Esophagus muscularis mucosa (tissue), 4 donors: ENCODE measurements at places on chromosomes 16 and 17.

DNA sequence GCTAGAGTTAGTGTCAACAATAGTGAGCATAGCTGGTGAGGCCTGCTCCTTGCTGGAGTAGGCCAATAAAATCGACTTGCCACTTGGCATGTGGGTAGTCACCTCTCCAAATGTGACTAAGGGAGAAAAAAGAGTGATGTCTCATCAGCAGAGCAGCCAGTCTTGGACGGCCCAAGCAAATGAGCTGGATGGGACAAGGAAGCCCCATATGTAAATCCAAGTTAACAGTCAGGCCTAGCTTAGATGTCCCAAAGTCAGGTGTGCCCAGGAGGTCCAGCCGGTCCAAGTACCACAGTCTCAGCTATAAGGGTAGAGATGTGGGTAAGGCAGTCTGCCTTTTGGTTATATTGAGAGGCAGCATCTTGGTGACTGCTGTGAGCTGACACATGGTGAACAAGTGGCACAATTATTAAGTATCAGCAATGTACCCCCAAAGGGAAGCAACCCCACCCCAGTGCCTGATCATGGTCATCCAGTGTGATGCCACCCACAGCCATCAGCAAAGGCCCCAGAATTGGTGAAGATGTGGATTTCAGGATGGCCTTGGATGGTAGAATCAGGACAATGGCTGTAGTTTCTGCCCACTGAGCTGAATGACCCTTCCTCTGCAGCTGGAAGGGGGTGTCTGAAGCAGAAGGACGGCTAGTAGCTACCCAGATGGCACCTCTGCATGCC is 83.4 kb downstream of the TNFRSF13B start:
- no peaks in the 10 kb centered on the region for H3K4me1 ChIP-seq
- peak; percentile 77 for DNase-seq
- H3K27ac ChIP-seq, result no peak overlapping the region
- H3K4me3 ChIP-seq, result no peak overlapping the region
- no peaks in the 10 kb centered on the region for H3K36me3 ChIP-seq
- H3K27me3 ChIP-seq, result no peaks in the 10 kb centered on the region

- DNase-seq, result no peak
- no peaks in the 10 kb centered on the region for H3K36me3 ChIP-seq
- H3K4me1 ChIP-seq, result no peaks in the 10 kb centered on the region
These were observed 187.9 kb downstream of the KCNJ2 start for GRCh38 chr17:70357190-70357589.

DNA sequence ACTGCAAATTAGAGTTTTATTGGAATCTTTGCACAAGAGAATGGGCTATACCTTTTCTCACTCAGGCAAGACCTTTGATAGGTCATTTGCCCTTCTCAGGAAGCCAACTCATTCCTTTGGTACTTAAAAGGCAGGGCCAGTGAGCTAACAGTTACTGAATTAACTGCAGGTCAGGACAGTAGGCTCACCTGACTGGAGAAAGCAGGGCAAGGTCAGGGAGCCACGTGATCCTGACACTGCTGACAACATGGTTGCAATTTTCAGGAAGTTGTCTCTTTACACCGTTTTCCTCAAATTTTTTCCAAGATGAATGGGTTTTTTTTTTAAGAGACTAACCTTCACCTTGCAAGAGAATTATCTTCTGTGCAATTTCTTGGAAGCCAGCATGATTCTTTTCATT is 21.1 kb downstream of the CPSF4L start:
- H3K27me3 ChIP-seq, result no peaks in the 10 kb centered on the region
- peaks cover 6% of the 10 kb centered on the region for H3K36me3 ChIP-seq
- H3K27ac ChIP-seq, result no peak overlapping the region
- no peak overlapping the region for H3K4me3 ChIP-seq
- H3K4me1 ChIP-seq, result peaks cover 17% of the 10 kb centered on the region

GRCh38 chr17:42797067-42798007 is 1.2 kb downstream of the COA3 start:
- DNase-seq, result no peak
- H3K27ac ChIP-seq, result peak overlapping the region; percentile 80
- H3K36me3 ChIP-seq, result peaks cover 9% of the 10 kb centered on the region

DNA sequence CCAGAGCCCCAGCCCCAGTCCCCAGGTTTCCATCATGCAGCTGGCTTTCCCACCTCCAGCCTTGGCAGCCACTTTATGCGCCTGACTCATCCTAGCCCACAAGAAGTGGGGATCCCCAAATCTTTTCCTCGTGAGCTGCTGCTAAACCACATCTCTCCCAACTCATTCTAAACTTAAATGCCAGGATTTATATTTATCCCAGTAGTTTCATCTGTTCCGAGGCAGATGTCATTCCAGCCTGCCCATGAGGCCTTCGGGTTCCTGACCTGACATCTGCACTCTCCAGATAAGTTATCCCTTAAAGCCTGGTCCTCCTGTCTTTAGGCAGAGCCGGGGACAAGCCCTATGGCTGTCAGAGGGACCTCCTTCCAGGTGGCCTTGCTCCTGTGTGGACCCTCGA is 16.6 kb downstream of the PLXDC1 start:
- H3K4me3 ChIP-seq, result no peak overlapping the region
- no peaks in the 10 kb centered on the region for H3K36me3 ChIP-seq
- no peaks in the 10 kb centered on the region for H3K4me1 ChIP-seq

- no peak overlapping the region for H3K27ac ChIP-seq
- no peak overlapping the region for H3K4me3 ChIP-seq
- no peak for DNase-seq
These were observed 68.8 kb downstream of the LYRM1 start for GRCh38 chr16:20969386-20969785.

DNA sequence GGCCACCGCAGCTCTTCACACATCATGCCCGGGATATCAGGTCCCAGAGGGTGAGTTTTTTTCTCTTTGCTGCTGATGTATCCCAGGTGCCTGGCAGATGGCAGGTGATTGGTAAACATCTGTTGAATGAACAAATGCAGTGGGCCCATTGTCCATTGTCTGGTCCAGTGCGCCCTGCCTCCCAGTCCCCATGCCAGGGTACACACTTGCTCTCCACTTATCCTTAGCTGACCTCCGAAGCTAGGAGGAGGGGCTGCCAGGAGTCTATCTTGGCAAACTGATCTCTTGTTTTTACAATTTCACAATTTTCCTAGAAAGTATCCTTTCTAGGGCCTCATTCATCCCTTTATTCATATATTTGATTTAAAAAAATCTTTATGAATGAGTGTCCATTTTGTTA is 196.0 kb downstream of the RAB11FIP4 start:
- DNase-seq, result no peak
- H3K27ac ChIP-seq, result no peak overlapping the region
- peaks cover 4% of the 10 kb centered on the region for H3K36me3 ChIP-seq
- no peak overlapping the region for H3K4me3 ChIP-seq
- no peaks in the 10 kb centered on the region for H3K27me3 ChIP-seq

GRCh38 chr17:75740631-75741077 is 19.4 kb downstream of the ITGB4 start:
- no peaks in the 10 kb centered on the region for H3K27me3 ChIP-seq
- no peaks in the 10 kb centered on the region for H3K4me1 ChIP-seq
- H3K36me3 ChIP-seq, result peaks cover 75% of the 10 kb centered on the region
- DNase-seq, result no peak
- H3K27ac ChIP-seq, result no peak overlapping the region

GRCh38 chr16:17176199-17176598 is 294.6 kb downstream of the XYLT1 start:
- H3K27ac ChIP-seq, result no peak overlapping the region
- no peak for DNase-seq

- no peak overlapping the region for H3K4me3 ChIP-seq
- no peaks in the 10 kb centered on the region for H3K36me3 ChIP-seq
- no peak overlapping the region for H3K27ac ChIP-seq
- peaks cover 4% of the 10 kb centered on the region for H3K4me1 ChIP-seq
These were observed 30.0 kb downstream of the B9D1 start for GRCh38 chr17:19332371-19333131.

GRCh38 chr17:64202683-64203344 is 60.2 kb downstream of the TEX2 start:
- H3K4me3 ChIP-seq, result no peak overlapping the region
- no peaks in the 10 kb centered on the region for H3K36me3 ChIP-seq
- no peaks in the 10 kb centered on the region for H3K27me3 ChIP-seq
- H3K27ac ChIP-seq, result peak overlapping the region; percentile 12
- peak; percentile 60 for DNase-seq

- no peak for DNase-seq
- no peak overlapping the region for H3K4me3 ChIP-seq
- H3K27me3 ChIP-seq, result no peaks in the 10 kb centered on the region
- no peaks in the 10 kb centered on the region for H3K36me3 ChIP-seq
- H3K4me1 ChIP-seq, result peaks cover 15% of the 10 kb centered on the region
- H3K27ac ChIP-seq, result no peak overlapping the region
These were observed 85.3 kb upstream of the LGALS9 start for GRCh38 chr17:27545562-27546229.

GRCh38 chr17:59620518-59621259 is 994 bp downstream of the CLTC start:
- DNase-seq, result no peak
- peaks cover 46% of the 10 kb centered on the region for H3K4me1 ChIP-seq
- H3K27ac ChIP-seq, result peak overlapping the region; percentile 99
- H3K27me3 ChIP-seq, result no peaks in the 10 kb centered on the region
- no peaks in the 10 kb centered on the region for H3K36me3 ChIP-seq
